Esophagus squamous epithelium (tissue), 5 donors: ENCODE measurements at places on chromosomes 6 and 20.

DNA sequence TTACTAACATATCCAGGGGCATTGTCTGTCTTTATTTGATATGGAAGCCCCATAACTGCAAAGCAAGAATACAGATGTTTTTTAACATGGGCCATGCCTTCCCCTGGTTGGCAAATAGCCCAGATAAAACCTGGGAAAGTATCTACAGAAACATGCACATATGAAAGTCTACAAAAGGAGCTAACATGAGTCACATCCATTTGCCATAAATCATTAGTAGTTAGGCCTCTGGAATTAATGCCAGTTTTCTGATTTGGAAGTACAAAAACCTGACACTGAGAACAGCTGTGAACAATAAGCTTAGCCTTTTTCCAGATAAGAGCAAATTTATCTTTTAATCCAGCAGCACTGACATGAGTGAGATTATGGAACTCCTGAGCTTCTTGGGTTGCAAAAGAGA is 418.0 kb upstream of the IMPG1 start:
- no peak for DNase-seq

DNA sequence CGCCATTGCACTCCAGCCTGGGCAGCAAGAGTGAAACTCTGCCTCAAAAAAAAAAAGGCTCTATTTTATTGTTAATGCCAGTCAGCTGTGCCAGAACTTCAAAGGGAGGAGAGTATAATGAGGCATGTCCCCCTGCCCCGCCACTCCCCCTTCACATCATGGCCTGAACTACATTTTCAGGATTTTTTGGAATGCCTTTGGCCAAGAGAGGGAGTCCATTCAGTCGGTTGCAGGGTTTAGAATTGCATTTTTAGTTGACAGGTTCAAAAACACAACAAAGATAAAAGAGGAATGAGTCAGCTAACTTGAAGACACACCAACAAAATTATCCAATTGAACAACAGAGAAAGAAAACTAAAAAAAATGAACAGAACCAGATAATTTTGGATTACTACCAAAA is 59.1 kb downstream of the CEP43 start:
- DNase-seq: no peak

- no peak for DNase-seq
Measured at GRCh38 chr20:32434434-32434833, 76.3 kb downstream of the ASXL1 start.

GRCh38 chr6:146574211-146574610 is 24.6 kb upstream of the ADGB start:
- no peak for DNase-seq

DNA sequence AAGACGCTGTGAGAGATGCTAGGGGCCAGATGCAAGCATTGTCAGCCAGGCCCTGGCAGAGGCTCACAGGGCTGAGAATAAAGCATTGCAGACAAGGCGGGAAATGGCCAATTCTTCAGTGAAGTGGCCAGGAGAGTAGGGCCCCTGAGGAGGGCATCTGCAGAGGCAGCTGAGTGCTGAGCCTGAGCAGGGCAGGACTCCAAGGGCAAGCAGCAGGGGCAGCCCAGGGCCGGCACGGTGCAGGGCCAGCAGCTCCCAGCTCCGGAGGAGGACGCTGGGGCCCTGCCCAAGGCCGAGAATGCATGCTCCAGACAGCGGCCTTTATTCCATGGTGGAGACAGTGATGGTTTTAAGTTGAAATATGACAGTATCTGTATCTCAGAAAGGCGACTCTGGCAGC is 305.5 kb downstream of the FOXC1 start:
- DNase-seq: no peak

DNA sequence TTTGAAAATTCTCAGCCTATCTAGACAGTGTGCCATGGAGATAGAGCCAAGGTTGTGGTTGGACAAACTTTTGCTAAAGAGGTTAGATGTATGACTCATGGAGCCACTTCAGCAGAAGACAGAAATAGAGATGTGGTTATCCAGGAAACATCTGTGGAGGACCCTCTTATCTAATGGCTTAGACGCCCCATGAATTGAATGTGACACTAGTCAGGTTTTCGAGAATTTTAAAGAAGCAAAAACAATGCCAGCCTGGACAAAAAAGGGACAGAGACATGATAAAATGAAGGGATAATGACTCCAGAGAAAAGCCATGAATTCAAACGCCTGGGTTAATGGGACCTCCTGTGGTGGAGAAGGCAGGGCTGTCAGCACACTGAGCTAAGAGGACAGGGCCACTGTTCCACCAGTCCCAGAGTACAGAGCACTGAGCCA is 280.5 kb downstream of the CLVS2 start:
- DNase-seq: no peak

GRCh38 chr6:7684076-7684475 is 41.8 kb upstream of the BMP6 start:
- DNase-seq: no peak

GRCh38 chr20:37714978-37715672 is 21.3 kb downstream of the CTNNBL1 start:
- no peak for DNase-seq
